Motor neuron (in vitro differentiated cells): ENCODE measurements at places on chromosomes 4 and X. TPM values are rescaled to one million over a fixed set of nuclear protein-coding genes. Genes with fewer than 3 reads are reported as not detected.
A peak's percentile ranks its signal among the peaks of the same experiment; 100 is the strongest.

The ALAS2 gene
- total RNA-seq = not detected in 2 replicates

The SLAIN2 gene
- 59.5 and 67.8 TPM in 2 replicates for total RNA-seq

GRCh38 chr4:1375051-1375721 lies 28.2 kb downstream of the UVSSA start:
- no peak for ATAC-seq

DNA sequence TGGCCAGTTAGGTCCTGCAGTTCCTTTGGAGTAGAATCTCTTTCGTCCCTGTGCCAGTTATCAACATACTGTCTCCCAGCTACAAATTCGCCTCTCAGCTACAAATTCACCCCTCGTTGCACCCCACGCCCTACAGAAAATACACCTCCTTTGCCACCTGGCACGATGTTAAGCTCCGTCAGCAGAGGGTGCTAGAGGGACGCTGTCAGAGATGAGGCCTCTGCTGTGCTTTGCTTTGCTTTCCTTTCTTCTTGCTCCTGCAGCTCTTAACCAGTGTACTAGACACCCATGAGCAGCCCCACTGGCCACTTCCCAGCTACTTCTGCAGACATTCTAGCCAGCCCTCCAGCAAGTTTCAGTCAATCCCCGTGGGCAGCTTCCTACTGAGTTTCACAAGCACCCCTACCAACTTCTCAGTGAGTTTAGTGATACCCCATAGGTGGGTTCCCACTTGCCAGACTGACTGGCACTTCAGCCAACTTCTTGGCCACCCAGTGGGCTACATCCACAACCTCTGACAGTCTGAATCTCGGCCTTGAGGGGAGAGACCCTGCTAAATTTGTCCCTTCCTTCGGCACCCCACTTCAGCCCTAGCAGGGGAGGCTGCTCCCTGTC lies 21.8 kb downstream of the HAUS3 start:
- peak; percentile 98 for ATAC-seq

The NPY1R gene
- 0.25 and 0.27 TPM in 2 replicates for total RNA-seq
